ENCODE measurements at places on chromosomes 5 and 9.
A peak's percentile ranks its signal among the peaks of the same experiment; 100 is the strongest.

GRCh38 chr5:145666591-145666990 lies 168.6 kb downstream of the PRELID2 start:
- no peak for DNase-seq

DNA sequence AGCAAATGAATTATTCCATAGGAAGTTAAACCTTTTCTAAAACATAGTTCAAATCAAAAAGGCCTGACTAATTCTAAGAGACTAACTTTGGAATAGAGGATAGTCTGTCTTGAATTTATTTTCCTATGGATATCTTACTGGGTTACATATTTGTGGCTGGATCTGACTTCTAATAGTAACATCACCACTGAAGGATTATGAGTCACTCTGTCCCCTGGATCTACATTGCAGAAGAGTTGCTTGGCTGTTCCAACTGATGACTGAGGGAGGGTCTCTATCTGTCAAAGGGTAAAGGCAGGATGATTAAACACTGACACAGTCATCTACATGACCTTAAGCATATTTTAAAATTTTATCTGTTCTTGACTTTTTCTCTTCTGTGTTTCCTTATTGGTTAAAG lies 119.6 kb upstream of the FST start:
- DNase-seq, result peak; percentile 38

DNA sequence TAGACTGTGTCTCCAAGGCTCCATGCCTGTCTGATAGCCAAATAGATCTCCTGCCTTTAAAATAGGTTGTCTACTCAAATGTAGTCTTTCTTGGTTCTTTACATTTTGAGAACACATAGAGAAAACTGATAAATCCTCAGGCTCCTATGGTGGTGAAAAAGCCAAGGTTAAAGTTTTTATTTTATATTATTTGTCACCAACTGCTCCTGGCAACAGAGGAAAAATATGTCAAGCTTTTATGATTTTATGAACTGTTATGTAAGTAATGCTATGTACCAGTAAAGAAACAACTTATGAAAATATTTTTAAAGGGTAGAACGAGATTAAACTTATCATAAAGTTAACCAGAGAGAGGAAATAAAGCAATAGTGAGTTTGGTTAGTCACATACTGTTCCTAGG lies 222.8 kb downstream of the NR2F1-AS1 start:
- no peak for DNase-seq

DNA sequence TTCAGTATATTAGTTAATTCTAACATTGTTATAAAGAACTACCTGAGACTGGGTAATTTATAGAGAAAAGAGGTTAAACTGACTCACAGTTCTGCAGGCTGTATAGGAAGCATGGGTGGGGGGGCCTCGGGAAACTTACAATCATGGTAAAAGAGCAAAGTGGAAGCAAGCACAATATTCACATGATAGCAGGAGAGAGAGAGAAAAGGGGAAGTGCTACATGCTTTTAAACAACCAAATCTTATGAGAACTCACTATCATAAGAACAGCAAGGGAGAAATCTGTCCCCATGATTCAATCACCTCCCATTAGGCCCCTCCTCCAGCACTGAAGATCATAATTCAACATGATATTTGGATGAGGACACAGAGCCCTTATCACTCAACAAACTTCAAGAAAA lies 324.9 kb downstream of the ZNF608 start:
- no peak for DNase-seq

GRCh38 chr5:7396713-7397454 lies 946 bp downstream of the ADCY2 start:
- DNase-seq, result no peak

All from GM04504 (cell line).